ENCODE measurements at places on chromosomes 1 and 21.

- DNase-seq = no peak
Observed at GRCh38 chr1:77499466-77499865, 183.0 kb downstream of the ZZZ3 start.

GRCh38 chr1:212034516-212035122 is 738 bp downstream of the INTS7 start:
- peak; percentile 35 for DNase-seq

DNA sequence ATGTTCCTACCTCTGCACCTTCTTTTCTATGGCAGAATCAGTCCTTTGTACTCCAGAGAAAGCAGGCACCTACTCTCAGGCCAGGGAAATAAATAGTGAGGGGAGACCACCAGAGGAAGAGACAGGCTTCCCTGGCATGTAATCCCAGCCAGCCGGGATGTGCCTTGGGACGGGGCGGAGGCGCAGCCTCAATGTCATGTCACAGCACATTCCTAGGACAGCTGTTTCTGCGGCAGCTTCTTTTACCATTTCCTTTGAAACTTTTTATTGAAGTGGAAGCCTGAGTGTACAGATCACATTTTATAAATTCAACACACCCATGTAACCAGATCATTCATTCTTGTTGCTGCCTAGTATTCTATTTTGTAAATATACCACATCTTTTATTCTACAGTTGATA is 67.9 kb upstream of the ZNF326 start:
- no peak for DNase-seq

GRCh38 chr1:117644696-117645311 is 39.0 kb downstream of the TENT5C start:
- no peak for DNase-seq

DNA sequence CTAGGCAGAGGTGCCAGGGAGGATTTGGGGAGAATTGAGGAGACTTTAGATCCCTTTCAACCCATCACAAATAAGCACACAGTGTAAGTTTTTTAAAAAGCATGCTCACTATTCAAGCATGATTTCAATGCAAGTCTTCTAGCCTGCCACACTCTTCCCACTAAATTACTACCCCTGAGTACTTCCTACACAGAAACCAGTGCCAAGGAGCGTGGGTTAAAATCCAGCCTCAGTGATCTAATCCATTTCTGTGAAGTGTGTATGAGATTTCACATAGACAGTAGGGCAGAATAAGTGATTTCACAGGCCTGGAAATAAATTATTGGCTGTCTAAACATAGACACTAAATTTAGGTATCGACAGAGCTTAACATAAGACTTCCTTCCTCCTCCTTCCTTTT is 142.9 kb upstream of the ATP1B1 start:
- DNase-seq = no peak

- no peak for DNase-seq
Observed at GRCh38 chr1:2282556-2283270, 54.6 kb downstream of the SKI start.

DNA sequence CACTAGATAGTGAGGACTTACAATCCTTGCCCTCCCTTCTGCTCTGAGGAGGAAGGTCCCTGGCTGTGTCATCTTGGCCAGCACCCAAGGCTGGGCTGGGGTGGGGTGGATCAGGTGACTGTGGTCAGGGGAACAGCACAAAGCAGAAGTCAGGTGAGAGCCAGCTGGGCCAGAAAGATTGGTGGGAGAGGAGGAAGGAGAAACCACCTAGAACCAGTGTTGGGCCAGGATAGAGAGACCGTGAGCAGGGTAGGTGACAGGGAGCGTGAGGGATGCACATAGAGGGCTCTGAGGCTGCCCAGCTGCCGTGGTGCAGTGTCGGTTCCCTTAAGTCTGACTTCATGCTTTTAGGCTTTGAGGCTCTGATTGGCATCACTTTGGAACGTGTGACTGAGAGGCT is 22.7 kb downstream of the NCF2 start:
- no peak for DNase-seq

GRCh38 chr1:169132512-169133227 is 26.2 kb downstream of the ATP1B1 start:
- DNase-seq = no peak

- no peak for DNase-seq
Observed at GRCh38 chr1:199124351-199124750, 485.5 kb downstream of the PTPRC start.

GRCh38 chr1:159352436-159352835 is 50.3 kb downstream of the FCER1A start:
- DNase-seq = no peak

DNA sequence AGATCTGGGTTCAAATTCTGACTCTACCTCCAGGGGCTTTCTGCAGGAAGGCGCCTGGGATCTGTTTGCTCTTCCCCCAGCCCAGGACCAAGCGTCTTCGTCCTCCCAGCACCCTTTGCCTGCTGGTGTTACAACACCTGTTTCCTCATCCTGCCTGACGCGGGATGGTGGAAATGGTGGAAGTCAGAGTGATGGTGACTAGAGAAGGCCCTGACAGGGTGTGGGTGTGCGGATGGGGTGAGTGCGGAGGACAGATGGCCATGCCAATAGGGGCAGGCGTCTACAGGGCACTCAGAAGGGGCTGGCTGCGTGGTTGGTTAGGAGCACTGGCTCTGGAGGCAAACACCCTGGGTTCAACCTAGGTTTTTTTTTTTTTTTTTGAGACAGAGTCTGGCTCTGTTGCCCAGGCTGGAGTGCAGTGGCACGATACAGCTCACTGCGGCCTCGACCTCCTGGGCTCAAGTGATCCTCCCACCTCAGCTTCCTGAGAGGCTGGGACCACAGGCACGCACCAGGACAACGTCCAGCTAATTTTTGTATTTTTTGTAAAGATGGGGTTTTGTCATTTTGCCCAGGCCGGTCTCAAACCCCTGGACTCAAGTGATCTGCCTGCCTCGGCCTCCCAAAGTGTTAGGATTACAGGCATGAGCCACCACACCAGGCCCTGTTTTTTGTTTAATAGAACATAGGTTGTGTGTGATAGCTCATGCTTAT is 1.5 kb downstream of the THEMIS2 start:
- no peak for DNase-seq

GRCh38 chr1:156886583-156887281 is 6.8 kb upstream of the PEAR1 start:
- DNase-seq = no peak

GRCh38 chr1:240074908-240075307 is 16.8 kb upstream of the FMN2 start:
- no peak for DNase-seq

- DNase-seq = no peak
Observed at GRCh38 chr1:101346419-101346818, 109.6 kb downstream of the S1PR1 start.

DNA sequence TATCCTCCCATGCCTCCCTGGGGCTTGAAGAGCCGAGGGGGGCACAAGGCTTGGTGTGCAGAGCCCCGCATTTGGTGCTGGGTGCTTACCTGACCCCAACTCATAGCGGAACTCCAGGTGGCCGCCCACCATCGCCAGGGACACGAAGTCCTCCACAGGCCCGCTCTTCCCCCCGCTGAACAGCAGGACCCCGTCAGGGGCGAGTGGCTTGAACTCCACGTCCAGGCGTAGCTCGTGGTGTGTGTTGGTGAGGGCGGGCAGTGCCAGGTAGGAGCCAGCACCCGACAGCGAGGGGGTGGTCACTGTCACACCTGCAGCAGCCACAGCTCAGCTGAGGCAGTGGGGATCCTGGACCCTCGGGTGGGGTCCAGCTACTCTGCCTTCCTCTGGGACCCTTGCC is 17.2 kb downstream of the LDLRAD2 start:
- DNase-seq = no peak

GRCh38 chr1:236429715-236430274 is 35.7 kb downstream of the EDARADD start:
- no peak for DNase-seq

DNA sequence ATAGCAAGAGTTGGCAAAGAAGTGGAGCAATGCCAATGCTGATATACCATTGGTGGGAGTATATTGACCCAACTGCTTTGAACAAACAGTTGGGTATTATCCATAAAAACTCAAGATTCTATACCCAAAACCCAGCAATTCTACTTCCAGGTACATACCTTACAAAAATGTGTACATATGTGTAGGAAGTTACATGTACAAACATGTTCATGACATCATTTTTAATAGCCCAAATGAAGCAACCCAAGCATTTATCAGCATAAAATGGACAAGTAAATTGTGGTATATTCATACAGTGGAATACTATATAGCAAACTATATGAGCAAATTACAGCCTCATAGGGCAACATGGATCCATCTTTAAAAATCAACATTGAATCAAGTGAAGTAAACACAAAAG is 20.9 kb downstream of the RWDD3 start:
- no peak for DNase-seq

- DNase-seq = no peak
Observed at GRCh38 chr1:205667909-205668643, 12.2 kb downstream of the SLC45A3 start.

- no peak for DNase-seq
Observed at GRCh38 chr21:15224346-15225086, 159.7 kb upstream of the NRIP1 start.
